ENCODE measurements at places on chromosomes 5 and 9. TPM values are rescaled to one million over a fixed set of nuclear protein-coding genes. Genes with fewer than 3 reads are reported as not detected.

DNA sequence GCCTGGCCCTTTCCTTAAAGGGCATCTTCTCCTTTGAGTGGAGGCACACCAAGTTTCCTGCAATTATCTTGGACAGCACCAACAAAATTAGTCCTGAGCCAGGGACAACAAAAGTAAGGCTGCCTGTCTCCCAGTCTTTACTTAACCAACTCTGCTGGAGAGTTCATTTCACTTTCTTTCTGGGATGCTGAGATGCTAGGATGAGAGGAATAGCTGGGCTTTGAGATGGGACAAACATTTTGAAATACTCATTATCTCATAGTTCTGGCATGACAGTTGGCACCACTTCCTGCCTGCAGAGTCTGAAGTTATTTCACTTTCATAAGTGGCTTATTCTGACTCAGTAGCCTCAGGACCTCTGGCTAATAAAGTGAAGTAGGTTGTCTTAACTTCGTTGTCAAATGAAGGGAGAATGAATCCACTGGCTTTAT is 157.0 kb downstream of the C9orf152 start:
- peak; percentile 96 for DNase-seq

GRCh38 chr5:178318893-178319292 is 86.3 kb upstream of the PHYKPL start:
- DNase-seq = no peak

GRCh38 chr5:61186634-61187033 is 24.4 kb upstream of the SMIM15 start:
- no peak for DNase-seq

Gene CRB2
- total RNA-seq = not detected

- peak; percentile 76 for DNase-seq
Measured at GRCh38 chr5:64939772-64940510, 171.2 kb downstream of the CWC27 start.

GRCh38 chr9:136837146-136837855 is 5.0 kb upstream of the AJM1 start:
- no peak for DNase-seq

DNA sequence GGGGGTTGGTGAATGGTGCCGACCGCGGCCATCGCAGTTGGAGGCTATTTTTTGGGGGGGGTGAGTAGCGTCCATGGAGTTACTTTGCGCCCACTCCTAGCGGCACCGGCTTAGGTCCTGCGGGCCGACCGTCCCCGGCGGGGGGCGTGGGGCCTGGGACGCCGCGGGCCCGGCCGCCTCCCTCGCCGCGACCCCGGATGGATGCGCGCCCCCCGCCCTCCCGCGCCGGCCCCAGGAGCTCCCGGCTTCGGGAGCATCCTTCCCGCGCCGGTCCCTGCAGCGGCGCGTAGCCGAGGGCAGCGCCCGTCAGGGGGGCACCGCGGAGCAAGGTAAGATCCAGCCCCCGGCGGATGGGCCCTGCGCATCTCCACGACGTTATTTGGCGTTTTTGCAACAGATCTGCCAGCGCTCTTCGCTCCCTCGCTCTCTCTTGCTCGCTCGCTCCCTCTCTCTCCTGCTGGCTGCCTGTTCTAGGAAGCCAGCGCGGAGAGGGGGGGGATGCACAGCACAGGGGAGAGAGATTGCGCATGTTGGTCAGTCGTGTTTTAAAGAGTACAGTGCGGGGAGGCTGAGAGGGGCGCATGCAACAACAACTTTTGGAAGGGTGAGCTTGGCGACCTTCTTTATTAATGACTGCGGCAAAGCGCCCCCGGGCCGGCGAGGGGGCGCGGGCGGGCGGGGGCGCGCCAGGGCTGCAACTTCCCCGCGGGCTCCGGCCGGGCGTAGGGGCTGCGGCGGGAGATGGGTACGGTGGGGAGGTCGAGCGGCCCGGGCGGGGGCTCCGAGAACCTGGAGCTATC is 413 bp downstream of the JADE2 start:
- peak; percentile 52 for DNase-seq

Gene SEMA4D
- total RNA-seq = 6.1 TPM

DNA sequence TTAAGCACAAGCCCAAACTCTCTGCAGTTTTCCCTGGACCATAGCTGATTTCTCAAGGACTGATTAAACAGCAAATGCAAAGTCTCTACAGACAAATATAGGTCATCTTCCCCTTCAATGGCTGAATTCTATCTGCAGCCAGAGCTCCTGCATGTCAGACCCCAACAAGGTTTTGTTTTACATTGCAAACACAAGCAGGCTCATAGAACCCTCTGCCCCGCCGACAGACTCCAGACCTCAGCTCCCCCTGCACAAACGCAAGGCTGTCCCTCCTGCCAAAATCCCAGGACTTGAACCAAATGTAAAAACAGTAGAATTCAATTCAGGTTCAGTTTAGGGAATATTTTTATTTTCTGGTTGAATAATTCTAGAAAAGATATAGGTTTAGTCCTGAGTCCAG is 526.7 kb upstream of the TRPC7 start:
- DNase-seq = no peak

Gene SPATA31A3
- not detected for total RNA-seq

- peak; percentile 86 for DNase-seq
Measured at GRCh38 chr5:42944989-42945388, 95.1 kb downstream of the ANXA2R start.

Gene ZBED3
- 0.53 TPM for total RNA-seq

GRCh38 chr5:129135633-129136032 is 41.1 kb downstream of the ISOC1 start:
- peak; percentile 23 for DNase-seq

GRCh38 chr9:106700676-106701075 is 162.3 kb upstream of the ZNF462 start:
- DNase-seq = peak; percentile 92

Gene CDHR2
- total RNA-seq = under 0.01 TPM

DNA sequence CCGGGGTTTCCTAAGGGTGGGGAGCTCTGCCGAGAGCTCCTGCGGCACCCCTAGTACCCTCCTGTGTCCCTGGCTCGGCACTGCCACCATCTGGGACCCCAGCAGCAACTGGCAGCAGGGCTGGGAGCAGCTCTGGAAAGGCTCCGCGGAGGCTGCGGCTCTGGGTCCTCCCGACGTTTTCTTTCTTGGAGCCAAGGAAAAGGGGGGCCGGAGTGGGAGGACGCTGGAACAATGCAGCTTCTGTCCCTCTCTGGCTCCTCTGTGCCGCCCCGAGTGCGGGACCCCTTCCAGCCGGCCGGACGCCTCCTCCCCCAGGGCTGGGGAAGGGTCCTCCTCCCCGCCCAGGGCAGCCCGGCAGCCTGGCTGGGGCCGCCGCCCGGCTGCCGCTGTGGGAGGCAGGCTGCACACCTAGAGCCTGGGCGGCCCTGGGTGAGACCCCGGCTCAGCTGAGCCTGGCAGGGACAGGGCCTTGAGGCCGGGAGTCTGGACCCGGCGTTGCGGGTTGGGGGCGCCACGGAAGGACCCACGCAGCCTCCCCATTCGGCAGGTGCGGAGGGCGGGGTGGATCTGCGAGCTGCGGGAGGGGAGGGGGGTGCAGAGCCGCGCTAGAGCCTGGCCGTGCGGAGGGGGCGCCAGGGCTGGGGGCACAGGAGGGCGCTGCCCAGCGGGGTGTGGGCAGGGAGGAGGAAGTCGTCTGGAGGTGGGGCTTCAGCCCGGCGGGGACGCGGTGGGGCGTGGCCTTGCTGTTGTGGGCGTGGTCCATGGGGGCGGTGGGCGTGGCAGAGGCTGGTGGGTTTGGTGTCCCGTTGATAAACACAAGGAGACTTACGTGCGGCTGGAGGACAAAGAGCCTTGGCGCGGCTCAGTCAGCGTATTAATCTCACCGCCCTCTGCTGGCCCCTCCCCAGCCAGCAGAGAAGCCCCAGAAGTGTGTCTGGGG is 15.1 kb downstream of the GPSM1 start:
- peak; percentile 60 for DNase-seq

Gene GZMA
- not detected for total RNA-seq

DNA sequence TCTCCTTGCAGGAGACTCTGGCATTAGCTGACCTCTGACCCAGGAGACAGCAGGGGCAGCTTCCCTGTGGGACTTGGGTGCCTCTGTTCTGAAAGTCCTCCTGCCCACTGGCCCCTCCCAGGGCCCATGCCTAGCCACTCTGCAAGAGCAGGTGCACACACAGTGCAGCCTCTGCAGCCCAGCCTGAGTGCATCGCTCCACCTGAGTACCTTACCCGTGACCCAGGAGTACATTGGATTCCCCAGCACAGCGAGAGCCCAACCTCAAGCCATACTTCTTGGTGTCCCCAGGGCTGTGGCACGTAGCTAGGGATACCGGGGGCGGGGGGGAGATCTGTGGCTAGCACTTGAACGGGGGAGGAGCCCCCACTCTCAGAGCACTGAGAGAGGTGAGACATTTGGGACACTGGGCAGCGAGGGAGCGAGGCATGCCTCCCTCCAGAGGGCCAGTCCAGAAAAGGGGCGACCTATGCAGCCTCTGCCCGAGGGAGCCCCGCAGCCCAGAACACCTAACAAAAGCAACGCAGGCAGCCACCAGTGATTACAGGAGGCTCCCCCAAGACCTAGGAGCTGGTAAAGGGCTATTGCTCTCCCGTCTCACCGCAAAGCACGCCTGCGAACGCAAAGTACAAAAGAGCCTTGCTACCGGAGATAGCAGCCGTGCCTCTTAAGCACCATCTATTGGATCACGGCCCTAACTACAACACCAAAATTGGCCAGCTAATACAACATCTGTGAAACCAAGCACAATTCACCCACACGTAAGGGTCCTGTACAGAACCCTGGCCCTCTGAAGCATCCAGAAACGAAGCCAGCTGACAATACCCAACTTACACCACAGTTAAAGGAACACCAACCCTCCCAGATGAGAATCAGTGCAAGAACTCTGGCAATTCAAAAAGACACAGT is 826 bp upstream of the PRDM9 start:
- DNase-seq = peak; percentile 7

Gene SLC44A1
- total RNA-seq = 39.4 TPM

Gene DNAI1
- total RNA-seq = not detected

- DNase-seq = peak; percentile 1
Measured at GRCh38 chr5:174723979-174724483, 351 bp upstream of the MSX2 start.

DNA sequence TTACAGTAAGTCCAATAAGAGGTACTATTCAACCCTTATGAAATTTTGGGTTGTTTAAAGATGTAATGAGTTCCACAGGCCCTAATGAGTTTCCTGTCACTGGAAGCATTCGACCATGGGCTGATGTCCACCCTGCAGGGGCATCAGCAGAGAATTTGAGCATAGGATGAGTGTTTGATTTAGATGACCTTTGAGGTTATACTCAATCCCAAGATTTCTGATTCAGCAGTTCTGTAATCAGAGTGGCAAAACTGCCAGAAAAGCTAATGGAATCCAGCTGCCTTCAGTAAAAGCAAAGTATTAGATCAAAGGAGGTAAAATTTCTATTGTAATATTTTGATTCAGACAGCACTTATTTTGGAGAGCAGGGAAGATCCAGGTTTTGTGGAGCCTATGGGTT is 68.3 kb downstream of the COX7C start:
- DNase-seq = no peak

Gene CDKN2B-AS1
- 0.53 TPM for total RNA-seq

DNA sequence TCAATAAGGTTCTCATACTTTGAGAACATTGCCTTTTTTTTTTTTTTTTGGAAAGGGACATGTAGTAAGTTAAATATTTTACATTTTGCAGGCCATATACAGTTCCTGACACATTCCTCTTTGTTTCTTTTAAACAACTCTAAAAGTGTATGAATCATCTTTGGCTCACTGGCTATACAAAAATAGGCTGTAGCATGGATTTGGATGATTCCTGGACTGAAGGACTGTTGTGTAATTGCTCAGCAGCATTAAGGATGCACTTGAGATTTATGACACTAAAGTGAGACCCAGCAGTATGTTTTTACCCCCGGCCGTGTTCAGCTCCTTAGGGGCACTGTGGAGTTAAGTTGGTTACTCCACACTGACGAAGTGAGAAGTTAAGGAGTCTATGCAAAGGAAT is 41.3 kb downstream of the VPS13A start:
- DNase-seq = peak; percentile 68

- DNase-seq = peak; percentile 21
Measured at GRCh38 chr9:99489060-99489413, 267.0 kb downstream of the SEC61B start.

DNA sequence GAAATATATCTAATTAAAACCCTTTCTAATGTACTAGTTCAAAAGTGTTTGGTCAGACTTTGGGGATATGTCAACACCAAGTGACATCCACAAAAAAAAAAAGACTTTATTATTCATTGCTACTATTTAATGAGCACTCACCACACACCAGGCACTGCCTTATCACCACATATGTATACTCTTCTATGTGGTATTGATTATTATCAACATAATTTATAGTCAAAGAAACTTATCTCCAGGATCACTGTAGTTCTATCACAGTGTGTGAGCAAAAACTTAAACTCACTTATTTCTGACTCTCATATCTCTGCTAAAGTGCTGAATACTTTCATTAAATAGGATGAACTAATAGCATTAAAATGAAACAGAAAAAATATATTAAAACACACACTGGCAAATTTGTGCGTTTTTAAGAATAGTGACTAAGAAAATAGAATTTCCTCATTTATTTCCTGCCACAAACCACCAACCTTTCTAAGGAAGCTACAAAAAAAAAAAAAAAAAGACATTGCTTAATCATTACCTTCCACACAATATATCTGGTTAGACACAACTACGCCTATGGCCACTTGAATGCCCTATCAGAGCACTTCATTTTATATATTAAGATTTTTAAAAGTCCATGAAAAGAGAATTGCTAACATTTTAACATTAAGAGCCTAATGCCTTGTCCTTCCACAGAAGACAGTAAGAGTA is 12.8 kb downstream of the SLCO4C1 start:
- DNase-seq = no peak

Gene IFNA13
- total RNA-seq = not detected

- DNase-seq = peak; percentile 71
Measured at GRCh38 chr5:72818866-72819534, 2.5 kb downstream of the TNPO1 start.

GRCh38 chr9:13444245-13445102 is 165.0 kb upstream of the MPDZ start:
- DNase-seq = no peak

GRCh38 chr5:179817470-179817840 is 3.2 kb upstream of the SQSTM1 start:
- no peak for DNase-seq

DNA sequence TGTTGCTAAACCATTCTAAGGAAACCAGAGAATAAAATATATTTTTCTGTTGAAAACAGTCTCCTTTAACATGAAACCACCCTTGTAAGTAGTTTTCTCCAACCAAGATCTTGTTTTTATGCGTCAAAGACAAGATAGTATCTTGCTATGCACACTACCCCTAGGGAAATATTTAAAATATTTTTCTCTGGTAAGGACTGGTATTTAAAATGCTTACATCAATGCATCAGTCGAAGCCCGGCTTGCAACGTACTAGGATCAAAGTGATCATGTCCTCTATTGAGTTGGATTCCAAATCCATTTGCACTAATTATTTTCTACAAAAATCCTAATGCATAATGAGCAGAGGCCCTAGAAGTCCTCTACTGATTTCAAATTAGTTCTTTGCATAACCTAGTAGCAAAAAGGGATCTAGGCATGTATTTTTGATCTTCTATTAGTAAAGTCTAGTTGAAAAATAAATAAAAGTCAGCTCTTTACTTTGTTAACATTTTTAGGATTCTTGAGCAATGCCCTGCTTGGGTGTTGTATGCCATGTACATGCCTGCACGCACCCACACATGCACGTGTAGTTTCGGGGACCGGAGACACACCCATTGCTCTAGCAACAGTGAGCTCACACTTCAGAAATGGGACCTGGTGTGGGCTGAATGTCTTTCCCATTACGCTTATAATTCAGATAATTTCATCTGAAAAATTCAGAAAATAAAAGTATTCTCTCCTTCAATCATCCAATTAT is 165.0 kb upstream of the GPR151 start:
- DNase-seq = peak; percentile 47

Gene PCDHGB5
- 5.1 TPM for total RNA-seq

GRCh38 chr5:72172786-72173185 is 65.5 kb downstream of the MAP1B start:
- no peak for DNase-seq

Gene EMB
- 40.8 TPM for total RNA-seq
